ENCODE measurements at places on chromosomes 12 and 14.

GRCh38 chr12:27901959-27902358 lies 70.6 kb downstream of the PTHLH start:
- DNase-seq = no peak

DNA sequence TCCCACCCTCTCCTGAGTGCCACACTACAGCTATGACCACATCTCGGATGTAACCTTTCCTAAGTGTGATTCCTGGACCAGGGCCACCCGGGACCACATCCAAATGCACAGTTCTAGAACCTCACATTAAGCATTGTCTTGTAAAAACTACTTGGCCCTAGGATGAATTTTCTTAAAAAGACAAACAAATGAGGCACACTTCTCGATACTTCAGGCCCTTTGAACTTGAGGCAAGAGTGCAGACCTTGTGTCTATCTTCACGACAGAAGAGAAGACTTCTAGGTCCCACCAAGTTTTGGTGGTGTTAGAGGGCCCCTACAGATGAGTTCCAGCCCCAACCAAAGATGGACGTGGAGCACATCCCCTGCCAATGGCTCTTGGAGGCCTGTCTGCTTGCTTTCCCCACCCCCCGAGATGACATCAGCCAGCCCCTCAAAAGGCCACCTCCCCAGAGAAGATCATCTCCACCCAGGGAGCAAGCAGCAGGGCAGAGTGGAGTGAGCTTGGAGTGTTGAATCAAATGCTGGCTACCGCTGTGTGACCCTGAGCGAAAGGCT lies 9.3 kb downstream of the ISCU start:
- DNase-seq = no peak

GRCh38 chr12:21788089-21788983 lies 13.8 kb upstream of the KCNJ8 start:
- no peak for DNase-seq

DNA sequence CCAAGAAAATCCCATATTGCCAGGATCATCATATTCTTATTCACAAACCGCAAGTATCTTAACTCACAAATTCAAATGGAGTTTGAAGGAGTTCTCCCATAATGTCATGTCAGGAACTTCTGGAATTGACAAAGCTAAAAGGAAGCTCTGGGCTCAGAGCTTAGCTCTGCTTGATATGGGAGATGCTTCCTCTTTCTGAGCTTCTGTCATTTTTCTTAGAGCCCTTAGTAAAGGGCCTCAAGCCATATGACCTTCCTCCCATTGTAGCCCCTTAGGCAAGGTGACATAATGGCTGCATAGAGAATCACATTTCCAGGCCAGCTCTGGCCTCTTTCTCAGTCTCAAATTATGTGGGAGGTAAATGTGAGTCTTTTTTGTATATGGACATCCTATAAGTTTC lies 40.9 kb downstream of the SLC4A8 start:
- DNase-seq = no peak

DNA sequence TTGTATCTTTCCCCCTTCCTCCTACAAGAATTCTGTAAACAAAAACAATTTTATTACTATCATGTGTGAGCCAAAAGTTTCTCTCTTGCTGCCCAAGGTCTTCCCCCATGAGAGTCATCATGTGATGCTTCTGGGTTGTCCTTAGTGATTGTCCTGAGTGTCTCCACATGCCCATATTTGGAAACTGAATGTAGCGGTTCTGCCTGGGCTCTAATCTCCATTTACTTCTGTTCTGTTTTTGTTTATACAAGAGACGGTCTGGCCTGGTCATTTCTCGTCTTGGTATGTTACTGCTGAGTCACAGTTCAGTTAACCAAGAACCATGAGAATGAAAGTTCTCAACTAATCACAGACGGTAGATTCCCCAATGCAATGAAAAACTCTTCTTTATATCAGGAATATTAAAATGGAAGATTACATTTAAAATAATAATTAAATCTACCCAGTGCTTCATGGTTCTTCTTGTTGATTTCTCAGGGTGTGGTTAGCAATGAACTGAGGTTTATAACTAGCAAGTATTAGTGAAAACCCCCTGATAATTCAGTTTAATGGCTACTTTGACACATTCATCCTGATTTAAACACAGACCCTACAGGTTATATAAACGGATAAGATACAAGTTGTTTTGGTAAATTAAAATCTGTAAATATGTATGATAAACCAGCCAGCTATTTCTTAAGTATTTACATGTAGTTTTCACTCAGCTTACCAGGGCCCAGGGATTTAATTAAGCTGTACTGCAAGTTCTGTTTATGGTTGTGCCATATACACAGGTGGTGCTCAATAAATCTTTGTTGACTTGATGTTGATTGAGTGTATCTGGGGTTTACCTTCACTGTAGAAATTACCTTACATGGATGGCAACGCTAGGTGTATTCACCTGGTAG lies 81.1 kb downstream of the PELI2 start:
- DNase-seq = no peak

DNA sequence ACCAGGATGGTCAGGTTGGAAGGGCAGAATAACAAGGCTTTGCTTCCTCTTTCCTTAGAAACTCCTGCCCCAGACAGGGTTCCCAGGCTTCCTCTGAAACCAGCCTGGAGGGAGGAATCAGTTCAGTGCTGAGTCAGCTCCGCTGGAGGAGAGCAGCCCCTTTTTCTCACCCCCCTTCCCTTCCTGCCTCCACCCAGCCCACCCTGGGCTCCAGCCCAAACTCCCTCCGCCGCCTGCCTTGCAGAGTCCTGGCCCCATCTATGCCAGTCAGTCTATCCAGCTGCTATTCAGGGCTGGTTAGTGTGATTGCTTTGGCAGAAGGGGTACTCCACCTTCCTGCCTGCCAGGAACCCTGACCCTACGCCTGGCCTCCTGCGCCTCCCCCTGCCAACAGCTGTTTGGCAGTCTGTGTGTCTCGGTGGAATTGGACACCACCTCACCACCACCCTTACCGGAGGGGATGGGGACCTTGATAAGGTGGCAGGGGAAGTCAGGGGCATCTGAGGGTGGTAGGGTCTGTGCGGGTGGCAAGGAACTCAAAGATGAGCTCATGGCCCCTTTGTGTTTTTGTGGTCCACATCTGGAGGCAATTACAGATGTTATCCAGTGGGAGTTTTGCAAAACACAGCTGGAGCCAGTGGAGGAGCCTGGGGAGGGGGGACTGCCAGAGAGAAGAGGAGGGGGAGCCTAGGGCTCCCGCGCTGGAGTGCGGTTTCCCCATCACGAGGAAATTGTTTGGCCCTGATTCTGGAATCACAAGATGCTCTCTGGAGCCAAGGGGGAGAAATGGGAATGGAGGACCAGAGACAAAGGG lies 12.2 kb downstream of the MMP14 start:
- DNase-seq = no peak

DNA sequence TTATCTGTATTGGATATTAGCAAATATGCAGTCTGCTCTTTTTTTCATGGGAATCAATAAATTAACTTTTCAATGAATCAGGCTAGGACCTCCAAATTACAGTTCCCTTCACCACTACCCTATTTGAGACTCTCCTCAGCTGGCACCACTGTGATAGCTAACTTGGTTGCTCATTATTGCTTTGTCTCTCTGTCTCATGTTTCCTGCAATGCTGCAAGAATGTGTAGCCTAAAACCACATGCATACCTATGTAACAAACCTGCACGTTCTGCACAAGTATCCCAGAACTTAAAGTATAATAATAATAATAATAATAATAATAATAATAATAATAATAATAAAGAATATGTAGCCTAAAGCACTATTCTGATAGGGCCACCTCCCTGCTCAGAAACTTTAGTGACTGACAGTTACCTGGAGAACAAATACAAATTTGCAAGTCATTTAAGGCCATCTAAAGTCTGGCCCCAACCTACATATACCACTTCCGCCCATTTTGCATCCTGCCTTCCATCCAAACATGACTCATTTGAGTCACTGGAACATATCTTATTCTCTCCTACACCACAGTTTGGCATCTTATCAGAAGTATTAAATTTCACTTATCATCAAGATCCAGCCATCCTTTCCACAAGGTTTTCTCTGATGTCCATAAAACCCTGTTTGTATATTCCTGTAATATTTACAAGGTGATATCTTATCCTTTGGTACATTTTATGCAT lies 215.1 kb downstream of the LRRK2 start:
- no peak for DNase-seq

GRCh38 chr12:47808050-47808449 lies 11.7 kb downstream of the HDAC7 start:
- peak; percentile 83 for DNase-seq

GRCh38 chr12:24069532-24070395 lies 120.3 kb upstream of the SOX5 start:
- no peak for DNase-seq

DNA sequence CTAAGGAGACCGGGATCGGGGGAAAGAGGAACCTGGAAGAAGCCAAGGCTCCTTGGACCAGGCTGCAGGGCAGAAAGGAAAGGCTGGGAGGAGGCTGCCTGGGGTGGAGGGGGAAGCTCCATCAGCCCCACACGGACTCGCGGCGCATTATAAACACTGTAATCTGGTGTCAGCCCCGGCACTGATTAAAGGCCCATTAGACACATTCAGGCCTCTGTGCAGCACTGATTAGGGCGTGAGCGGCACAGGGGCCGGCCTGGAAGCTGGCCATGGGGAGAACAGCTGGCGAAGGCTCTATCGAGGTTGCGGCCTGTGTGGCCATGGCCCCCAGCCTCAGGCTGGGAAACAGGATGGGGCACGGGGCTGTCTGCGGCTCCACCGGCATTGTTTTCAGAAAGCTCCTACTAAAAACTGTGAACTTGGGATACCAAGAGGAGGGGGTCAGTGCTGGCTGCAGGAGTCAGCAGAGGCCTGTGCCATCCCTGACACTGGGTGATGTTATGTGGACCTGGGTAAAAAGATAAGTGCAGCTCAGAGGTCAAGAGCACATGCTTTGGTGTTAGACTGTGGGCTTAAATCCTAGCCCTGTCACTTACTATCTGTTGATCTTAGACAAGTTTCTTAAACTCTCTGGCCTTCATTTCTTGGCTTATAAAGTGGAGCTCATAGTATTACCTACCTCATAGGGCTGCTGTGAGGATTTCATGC lies 10.6 kb downstream of the ACVRL1 start:
- DNase-seq = no peak

GRCh38 chr12:87509237-87509820 lies 519.9 kb downstream of the C12orf50 start:
- no peak for DNase-seq

GRCh38 chr14:105053421-105053820 lies 11.8 kb downstream of the GPR132 start:
- DNase-seq = no peak

- DNase-seq = no peak
Measured at GRCh38 chr12:40444174-40444573, 219.4 kb downstream of the LRRK2 start.

- DNase-seq = peak; percentile 46
Measured at GRCh38 chr14:94158239-94158883, 15.8 kb upstream of the PPP4R4 start.

GRCh38 chr14:55303691-55304145 lies 32.5 kb downstream of the FBXO34 start:
- DNase-seq = no peak

- DNase-seq = no peak
Measured at GRCh38 chr14:54650331-54650958, 83.5 kb downstream of the SAMD4A start.

GRCh38 chr12:52171950-52172512 lies 19.8 kb downstream of the KRT80 start:
- DNase-seq = no peak

- no peak for DNase-seq
Measured at GRCh38 chr12:638953-639557, 24.2 kb downstream of the NINJ2 start.

GRCh38 chr12:122142857-122143256 lies 31.2 kb downstream of the IL31 start:
- DNase-seq = no peak

- DNase-seq = peak; percentile 74
Measured at GRCh38 chr14:76872796-76873432, 46.7 kb downstream of the LRRC74A start.

DNA sequence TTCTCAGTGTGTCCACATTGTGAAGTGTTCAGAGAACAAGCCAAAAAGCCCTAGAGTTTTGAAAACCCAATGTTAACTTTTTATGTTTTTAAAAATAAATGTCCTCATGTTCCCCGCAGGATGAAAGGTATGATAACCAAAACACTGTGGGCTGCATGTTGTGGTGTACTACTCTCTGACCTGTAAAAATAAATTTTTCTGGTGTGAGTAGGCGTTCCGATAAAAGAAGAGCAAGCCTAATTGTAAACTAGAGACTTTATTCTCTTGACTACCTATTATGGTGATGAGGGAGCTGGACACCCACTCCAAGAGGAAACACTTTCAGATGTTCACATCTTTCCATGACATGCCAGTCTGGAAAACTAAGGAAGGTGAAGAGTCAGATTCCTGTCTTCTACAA lies 18.2 kb downstream of the PTGER2 start:
- no peak for DNase-seq

- DNase-seq = peak; percentile 70
Measured at GRCh38 chr14:88005978-88006851, 1.3 kb downstream of the GPR65 start.

DNA sequence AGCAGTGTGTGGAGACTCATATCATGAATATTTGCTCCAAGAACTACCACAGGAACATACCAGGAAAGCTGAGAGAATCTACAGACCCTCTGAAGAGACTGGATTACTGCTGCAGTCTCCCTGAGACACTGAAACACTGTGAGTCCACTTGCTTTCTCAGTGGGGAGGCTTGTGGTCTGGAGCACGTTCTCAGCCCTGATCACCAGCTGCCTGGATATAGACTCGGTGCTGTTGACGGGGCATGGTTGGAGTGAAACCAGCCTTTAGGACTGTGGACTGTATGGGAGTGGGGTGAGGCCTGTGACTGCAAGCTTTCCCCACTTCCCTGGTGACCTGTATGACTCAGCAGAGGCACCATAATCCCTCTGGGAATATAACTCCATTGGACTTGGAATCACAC lies 525.8 kb upstream of the FBXO33 start:
- no peak for DNase-seq

- no peak for DNase-seq
Measured at GRCh38 chr12:26896913-26897312, 40.9 kb downstream of the INTS13 start.

- DNase-seq = no peak
Measured at GRCh38 chr12:85920324-85920947, 46.3 kb downstream of the NTS start.

GRCh38 chr14:55430024-55430690 lies 10.3 kb downstream of the TBPL2 start:
- DNase-seq = peak; percentile 19

DNA sequence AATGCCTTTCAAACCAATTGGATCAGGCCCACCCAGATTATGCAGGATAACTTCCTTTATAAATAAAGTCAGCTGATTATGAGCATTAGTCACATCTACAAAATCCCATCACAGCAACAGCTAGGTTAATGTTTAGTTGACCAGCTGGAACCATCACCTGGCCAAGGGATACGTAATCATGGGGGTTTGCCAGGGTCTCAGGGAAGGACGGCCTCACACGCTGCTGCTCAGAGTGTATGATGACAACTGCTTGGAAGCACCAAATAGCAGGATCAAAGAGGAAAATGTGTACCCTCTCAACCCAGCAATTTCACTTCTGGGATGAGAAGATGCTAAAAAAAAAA lies 162.6 kb downstream of the SLC15A4 start:
- no peak for DNase-seq

All from activated naive CD4-positive, alpha-beta T cell treated with Interleukin-2 at 50 U/mL for 16 hours (primary cell).